ENCODE measurements at places on chromosomes 6 and 20.

- no peak for DNase-seq
Measured at GRCh38 chr6:143515766-143516355, 4.3 kb upstream of the FUCA2 start.

GRCh38 chr20:46022411-46023147 is 6.4 kb upstream of the SLC12A5 start:
- DNase-seq, result no peak

DNA sequence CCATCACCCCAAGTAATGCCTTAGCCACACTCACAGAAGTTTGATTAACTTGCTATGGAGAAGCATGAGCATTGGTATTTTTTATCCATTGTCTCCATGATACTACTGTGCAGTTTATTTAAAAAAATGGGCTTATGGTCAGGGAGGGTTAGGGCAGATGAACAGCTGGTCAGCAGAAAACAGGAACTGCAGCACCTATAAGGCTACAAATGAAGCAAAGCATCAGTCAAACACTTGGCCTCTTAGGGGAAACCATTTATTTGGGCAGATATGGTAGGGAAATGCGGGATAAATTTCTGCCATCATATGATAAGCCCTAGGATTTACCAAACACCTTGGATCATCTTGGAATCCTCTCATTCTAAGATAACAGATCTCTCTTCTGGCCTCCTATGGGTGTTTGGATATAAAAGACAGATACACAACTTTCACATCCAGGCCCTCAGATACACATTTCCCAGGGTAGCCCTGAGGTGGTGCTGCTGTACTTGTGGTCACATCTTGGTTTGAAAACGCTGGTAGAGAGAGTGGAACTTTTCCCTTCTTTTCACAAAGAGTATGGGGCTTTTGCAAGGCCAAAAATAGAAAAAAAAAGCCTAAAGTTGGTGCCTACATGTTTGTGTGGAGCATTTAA is 42.8 kb upstream of the AHI1 start:
- DNase-seq, result no peak

DNA sequence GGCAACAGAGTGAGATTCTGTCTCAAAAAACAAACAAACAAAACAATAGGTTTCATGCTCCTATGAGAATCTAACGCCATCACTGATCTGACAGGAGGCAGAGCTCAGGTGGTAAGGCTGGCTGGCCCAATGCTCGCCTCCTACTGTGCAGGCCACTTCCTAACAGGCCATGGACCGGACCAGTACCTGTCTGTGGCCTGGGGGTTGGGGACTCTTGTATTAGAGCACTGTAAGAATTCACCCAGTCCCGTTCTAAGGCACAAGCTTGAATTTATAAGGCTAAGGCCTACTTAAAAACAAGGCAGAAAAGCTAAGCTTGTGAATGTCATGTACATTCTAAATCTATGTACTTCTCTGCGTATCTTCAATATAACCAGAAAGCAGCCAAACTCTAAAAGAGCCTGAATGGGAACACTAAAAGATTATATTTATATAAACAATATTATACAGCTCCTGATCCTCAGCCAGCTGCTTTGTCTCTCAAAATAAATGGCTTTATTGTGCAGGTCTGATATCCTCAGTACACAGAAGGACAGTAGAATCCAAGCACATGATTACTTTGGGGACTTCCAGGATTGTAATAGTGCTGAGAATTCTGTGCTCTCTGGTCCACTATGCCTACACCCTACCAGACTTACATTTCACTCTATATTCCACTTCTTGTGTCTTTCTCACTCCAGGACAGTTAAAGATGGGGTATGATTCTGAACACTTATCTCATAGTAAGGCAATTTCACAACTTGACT is 64.5 kb upstream of the DST start:
- DNase-seq, result no peak

DNA sequence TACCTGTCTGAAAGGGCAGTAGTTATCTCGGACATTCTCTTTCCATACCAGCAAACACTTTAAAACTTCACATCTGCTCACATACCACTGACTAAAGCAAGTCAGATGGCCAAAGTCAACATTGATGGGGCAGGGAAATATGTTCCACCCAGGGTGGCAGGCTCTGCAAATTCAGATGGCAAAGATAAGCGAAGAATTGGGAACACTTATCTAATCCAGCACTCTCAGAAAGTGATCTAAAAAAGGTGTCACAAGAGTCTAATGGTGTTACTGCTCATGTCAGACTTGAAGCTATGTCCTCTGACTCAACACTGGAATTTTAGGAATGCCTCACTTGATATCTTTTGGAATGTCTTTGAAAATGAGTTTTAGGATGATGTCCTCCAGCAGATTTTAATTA is 1086.2 kb downstream of the KIF16B start:
- no peak for DNase-seq

- DNase-seq, result no peak
Measured at GRCh38 chr20:64005394-64005793, 24.5 kb downstream of the PRPF6 start.

- no peak for DNase-seq
Measured at GRCh38 chr20:49156481-49156880, 31.7 kb downstream of the STAU1 start.

DNA sequence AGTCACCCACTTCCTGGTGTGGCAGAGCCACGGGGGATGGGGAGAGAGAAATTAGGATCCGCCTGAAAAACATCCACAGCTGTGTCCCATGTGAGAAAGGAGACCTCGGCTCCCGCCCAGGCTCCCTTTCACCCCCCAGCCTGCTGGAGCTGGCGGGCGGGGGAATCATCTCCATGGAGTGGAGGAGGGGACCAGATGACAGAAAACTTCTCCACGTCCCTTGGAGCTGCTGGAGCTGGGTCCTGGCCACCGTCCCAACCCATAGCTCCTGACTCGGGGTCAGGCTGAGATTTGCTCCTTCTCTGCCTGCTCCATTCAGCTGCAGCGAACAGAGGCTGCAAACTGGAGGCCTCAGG is 113.8 kb downstream of the CEBPB start:
- DNase-seq, result no peak

DNA sequence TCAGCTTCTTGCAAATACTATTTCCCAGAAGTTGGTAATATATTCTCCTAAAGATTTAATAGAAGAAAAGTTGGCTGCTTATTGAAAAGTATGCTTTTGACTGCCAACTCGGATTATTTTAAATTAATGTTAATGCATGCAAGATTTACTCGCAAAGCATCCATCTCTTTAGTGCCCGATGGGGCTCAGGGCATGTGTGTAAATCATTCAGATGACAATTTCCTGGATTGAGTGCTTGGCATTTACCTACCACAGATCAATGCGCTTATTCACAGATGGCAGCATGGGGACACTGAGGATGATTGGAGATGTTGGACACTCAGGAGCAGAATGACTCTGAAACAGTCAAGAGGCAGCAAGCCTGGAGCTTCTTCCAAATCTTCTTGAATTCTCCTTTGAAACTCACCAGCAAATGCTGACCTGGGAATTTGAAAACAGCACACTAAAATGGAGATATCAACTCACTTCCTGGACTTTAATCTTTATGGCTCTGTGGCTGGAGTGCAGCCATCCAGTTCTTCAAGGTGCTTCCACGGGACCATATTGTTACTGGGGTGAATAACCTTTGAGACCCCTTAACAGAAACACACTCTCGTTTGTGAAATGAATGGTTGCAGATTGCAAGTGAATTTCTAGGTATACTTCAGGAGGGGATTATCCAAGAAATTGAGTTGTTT is 34.1 kb upstream of the TIAM2 start:
- DNase-seq, result no peak

GRCh38 chr20:49765846-49766541 is 46.6 kb upstream of the SLC9A8 start:
- no peak for DNase-seq

- DNase-seq, result no peak
Measured at GRCh38 chr6:4521070-4521469, 255.1 kb upstream of the CDYL start.

- DNase-seq, result no peak
Measured at GRCh38 chr6:119686644-119687043, 337.1 kb upstream of the MAN1A1 start.

DNA sequence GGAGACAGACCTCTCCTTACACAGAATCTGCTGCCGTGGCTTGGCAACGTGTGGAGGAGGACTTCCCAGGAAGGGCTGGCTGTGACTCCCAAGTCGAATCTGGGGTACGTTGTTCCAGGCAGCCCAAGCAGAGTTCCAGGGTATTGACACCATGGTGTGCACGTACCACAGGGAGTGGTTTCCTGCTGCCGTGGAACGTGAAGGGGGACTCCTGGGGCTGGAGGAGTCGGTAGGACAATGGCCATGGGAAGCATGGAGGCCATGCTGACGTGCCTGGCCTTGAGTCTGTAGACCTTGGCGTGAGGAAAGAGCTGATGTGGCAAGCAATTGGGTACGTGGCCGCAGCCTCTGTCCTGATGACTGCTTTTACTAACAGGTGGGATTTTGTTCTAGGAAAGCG is 119.3 kb downstream of the TULP4 start:
- no peak for DNase-seq
